ENCODE measurements at places on chromosomes 4 and X. TPM values are rescaled to one million over a fixed set of nuclear protein-coding genes. Genes with fewer than 3 reads are reported as not detected.

GRCh38 chr4:34289489-34289888 is 1954.8 kb downstream of the ARAP2 start:
- no peak for DNase-seq

DNA sequence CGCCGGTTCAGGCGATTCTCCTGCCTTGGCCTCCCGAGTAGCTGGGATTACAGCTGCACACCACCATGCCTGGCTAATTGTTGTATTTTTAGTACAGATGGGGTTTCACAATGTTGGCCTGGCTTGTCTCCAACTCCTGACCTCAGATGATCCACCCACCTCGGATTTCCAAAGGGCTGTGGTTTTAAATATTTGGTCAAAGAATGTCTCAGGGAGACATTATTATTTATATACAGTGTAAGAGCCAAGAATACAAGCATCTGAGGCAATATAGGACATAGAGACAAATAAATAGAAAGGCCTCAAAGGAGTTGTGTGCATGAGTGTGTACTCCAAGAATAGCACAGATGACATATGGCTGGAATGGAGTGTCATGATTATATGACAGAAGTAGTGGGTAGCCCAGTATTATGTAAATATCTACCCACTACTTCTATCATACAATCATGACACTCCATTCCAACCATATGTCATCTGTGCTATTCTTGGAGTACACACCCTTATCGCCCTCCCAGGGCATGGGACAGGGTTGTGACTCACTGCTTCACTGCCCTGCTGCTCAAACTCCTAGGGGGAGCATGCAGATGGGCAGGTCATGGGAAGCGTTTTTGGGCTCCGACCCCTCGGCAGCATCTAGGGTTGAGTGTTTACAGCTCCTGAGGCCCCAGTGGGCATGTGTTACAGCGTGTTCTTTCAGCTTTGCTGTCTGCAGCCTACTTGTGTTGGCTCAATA is 1649.8 kb upstream of the PCDH10 start:
- no peak for DNase-seq

- no peak for DNase-seq
These were observed 41.3 kb downstream of the WDR1 start for GRCh38 chr4:10075158-10075863.

The S100G gene
- total RNA-seq = not detected

- DNase-seq = no peak
These were observed 34.2 kb downstream of the ARSD start for GRCh38 chrX:2894885-2895292.

The RELL1 gene
- 21.9 TPM for total RNA-seq

GRCh38 chrX:10574663-10575062 is 45.7 kb downstream of the MID1 start:
- no peak for DNase-seq

The RAB39B gene
- total RNA-seq = not detected

The AVPR2 gene
- total RNA-seq = 3.3 TPM

- DNase-seq = no peak
These were observed 482.9 kb upstream of the BOD1L1 start for GRCh38 chr4:14110407-14110806.

The DOK7 gene
- 35.5 TPM for total RNA-seq

The NUP62CL gene
- total RNA-seq = 2.2 TPM

DNA sequence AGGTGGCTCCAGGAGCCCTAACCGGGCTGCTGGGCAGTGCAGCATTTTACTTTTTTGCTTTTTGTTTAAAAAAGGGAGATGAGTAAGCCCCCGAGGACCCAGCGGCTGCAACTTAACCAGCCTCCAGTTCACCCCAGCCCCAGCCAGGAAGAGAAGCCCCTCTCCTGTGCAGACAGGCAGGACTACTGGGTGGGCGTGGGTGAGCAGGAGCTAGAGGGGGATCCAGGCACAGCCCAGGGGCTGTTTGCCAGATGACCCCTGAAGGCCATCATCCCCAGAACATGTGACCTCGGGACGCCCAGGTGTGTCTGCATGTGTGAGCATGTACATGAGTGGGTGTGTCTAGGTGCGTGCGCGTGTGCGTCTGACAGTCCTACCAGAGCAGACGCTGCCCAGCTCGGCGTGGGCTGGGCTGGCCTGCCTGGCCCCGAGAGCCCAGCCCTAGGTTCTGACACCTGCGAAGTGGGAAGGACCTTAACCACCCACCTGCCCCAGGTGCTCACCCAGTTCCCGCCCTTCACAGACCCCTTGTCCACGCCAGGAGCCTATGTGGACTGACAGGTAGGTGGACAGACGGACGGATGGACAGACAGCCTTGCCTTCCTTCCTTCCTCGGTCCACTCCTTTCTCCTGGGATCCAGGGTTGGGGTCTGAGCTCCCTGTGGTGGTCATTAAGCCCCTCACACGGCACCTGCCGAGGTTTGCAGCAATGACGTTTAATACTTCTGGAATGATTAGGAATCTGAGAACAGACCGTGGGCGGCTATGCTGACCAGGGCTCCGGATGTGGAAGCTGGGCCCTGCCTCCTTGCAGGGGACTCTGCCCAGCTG is 7.8 kb upstream of the HAUS3 start:
- DNase-seq = no peak

- DNase-seq = no peak
These were observed 266.2 kb upstream of the CASK start for GRCh38 chrX:42189576-42189975.

The HMGN5 gene
- 2.3 TPM for total RNA-seq

The SLIT2 gene
- total RNA-seq = 8.5 TPM

The SHISA3 gene
- 5.4 TPM for total RNA-seq

The UFSP2 gene
- 48.5 TPM for total RNA-seq

DNA sequence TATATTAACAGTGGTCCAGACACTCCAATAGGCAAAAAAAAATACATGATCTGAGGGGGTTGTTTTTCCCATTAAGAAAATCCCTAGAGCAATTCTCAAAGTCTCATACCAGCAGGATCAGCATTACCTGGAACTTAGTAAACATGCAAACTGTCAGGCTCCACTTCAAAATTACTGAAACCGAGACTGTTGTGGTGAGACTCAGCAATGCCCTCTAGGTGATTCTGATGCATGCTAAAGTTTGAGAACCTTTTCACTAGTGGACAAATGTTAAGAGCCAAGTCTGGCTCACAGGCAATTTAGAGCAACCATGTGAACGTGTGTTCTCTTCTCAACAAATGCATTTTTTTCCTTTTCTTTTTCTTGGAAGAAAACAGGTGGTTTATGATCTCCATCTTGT is 30.2 kb downstream of the NEK1 start:
- no peak for DNase-seq

DNA sequence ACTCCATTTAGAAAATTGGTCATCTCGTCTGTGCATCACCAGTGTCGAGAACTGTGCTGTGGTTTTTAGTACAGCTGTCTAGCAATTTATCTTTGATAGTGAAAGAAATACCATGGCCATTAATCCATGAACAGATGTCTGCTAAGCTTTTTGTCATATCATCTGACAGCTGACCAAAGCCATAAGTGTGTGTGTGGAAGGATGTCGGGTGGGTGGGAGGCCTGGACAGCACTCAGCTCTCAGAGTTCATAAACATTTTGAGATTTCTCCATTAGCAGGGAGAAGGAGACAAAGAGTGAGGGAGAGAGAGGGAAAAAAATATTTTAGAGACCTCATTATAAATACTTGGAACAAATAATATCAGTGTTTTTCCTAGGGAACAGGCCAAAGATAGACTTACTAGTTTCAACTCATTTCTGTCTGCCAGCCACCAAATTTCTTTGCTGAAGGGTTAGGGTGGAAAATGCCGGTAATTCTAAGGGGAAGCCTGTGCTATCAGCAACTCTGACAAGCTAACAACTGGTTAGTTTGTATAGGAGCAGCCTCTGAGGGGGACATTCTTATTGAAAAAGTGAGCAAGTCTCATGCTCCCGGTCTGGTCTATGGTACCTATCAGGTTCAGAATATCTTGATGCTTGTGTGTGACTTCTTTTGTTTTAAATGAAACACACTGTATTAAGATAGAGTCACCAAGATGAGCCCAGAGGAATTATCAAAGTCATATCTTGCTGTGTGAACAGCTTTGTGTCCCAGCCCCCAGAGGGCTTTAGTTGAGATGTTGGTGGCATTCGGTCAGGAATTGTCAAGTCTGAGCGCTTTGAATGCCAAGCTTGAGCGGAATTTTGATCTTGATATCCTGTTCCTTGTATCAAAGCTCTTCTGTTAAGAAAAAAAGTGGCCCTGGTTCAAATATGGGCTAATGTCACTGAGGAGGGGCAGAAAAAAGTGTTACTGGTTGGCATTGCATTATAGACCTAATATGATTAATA is 41.9 kb upstream of the PDLIM3 start:
- no peak for DNase-seq

DNA sequence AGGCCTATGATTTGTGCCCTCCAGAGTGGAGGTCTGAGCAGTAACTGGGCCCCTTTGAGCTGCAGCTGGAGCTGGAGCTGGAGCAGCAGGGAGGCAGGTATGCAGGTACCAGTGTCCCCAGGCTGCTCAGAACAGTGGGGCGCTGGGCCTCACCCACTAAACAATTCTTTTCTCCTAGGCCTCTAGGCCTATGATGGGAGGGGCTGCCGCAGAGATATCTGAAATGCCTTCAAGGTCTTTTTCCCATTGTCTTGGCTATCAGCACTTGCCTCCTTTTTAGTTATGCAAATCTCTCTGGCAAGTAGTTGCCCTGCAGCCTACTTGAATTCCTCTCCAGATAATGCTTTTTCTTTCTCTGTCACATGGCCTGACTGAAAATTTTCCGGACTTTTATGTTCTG is 79.7 kb upstream of the OTUD4 start:
- no peak for DNase-seq

- no peak for DNase-seq
These were observed 173.9 kb downstream of the COL25A1 start for GRCh38 chr4:109128589-109128988.

The RASL11B gene
- 4.1 TPM for total RNA-seq

- no peak for DNase-seq
These were observed 19.9 kb downstream of the ARSJ start for GRCh38 chr4:113959539-113959937.

All from left ventricle myocardium superior (tissue), 1 donor.